ENCODE measurements at places on chromosomes 13 and 19.

GRCh38 chr19:2229103-2230032, 6.8 kb downstream of the PLEKHJ1 start:
- DNase-seq: no peak

DNA sequence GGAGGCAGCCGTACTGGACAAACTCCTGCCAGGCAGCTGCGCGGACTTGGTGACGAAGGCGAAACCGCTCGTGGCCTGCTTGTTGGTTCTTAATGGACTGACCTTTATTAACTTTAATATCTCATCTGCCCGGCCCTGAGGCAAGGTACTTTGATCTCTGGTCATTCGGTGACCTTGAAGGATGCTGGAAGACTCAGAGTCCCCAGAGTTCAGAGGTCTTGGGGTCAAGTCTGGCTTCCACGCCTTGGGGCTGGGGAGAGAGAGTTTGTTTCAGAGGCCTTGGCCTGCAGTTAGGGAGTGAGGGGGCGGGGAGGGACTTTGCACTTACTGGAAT, 9.6 kb upstream of the EMC10 start:
- no peak for DNase-seq

DNA sequence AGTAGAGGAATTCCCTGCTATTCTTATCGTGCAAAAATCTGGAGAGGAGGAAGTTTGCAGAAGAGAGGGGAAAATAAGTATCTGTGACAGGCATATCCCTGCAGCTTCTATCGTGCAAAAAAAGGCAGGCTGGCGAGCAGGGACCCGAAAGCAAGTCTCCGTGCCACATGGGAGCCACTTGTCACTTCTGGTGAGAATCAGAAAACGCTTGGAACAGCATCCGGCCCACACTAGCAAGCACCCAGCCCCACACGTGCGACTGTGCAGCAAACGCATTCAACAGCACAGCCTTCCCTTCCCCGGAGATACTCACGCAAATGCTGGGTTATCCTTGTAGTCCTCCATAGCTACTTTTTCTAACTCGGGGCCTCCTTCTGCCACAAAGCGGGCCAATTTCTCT, 16.9 kb downstream of the SUGP1 start:
- no peak for DNase-seq

DNA sequence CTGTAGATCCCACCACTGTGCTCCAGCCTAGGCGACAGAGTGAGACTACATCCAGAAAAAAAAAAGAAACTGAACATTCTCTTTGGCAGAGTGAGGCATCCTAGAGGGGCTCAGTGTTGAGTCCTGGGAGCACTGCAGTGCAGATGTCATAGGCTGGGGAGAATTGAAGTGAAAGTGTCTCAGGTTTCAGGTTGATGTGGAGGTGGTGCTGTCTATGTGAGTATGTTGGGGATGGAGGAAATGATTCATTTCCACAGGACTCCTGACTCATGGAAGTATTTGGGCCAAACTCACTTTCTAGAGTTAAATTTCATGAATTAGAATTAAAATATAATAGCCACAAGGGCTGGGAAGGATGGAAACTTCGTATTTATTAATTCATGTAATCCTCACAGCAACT, 134.4 kb upstream of the TSC22D1 start:
- peak; percentile 94 for DNase-seq

- peak; percentile 10 for DNase-seq
Observed at GRCh38 chr13:30224732-30225131, 82.6 kb downstream of the KATNAL1 start.

- peak; percentile 90 for DNase-seq
Observed at GRCh38 chr19:43619262-43620060, at the start of gene ZNF428. Gene ZNF428 (minus strand): TSS chr19:43619629. CDS start chr19:43614304, 5,325 bp downstream.
